ENCODE measurements at places on chromosomes 5 and 9.

DNA sequence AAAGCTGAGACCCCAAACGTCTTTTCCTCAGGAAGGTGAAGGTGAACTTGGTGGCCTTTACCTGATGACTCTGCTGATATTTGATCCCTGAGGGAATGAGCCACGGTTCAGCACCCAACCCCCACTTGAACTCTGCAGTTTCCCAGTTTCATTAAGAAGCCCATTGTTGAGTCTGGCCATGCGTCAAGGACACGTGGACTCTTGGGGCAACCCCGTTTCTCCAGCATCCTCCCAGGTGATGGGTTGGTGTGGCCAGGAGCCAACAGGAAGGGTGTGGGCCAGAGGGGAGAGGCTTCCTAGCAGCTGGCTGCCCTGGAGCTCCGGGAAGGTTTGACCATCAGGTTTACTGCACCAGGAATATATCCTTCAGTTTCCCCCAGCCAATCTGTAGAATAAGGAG lies 59.5 kb upstream of the GNE start:
- DNase-seq: no peak

DNA sequence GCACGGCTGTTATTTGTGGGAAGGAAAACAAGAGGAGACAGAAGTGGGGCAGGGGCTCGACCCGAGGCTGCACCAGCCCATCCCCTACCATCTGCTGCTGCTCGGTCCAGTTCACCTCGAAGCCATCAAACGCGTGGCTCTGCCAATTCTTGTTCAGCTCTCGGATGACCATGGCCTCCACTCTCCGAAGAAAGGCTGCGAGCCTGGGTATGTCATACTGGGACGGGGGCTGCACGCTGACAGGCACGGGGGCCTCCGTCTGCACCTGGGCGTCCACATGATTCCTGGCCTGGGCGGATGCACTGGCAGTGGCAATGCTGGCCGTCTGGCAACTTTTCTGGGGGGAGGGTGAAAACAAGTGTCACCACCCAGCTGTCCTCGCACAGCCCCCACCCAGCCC lies 16.0 kb downstream of the DYNC2I2 start:
- DNase-seq: no peak

DNA sequence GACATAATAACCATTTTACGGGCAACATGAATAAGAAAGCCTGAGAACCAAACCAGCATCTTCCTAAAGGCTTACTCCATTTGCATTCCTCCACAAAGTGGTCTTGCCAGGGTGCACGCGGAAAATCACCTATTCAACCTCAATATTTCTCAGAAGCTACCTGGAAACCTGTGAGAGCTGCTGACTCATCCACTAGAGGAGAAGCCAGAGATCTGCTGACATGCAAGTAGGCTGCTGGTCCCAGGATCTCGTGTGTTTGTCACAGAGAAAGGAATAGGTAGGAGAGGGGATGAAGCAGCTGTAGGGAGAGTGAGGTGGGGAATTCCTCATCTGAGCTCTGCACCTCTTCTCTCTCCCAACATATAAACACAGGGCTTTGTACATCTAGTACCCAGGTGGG lies 138.1 kb downstream of the ADAMTS12 start:
- no peak for DNase-seq

- DNase-seq: no peak
Observed at GRCh38 chr5:123452401-123452800, 29.2 kb upstream of the CEP120 start.

GRCh38 chr5:57193757-57194413 lies 20.0 kb downstream of the GPBP1 start:
- DNase-seq: no peak

DNA sequence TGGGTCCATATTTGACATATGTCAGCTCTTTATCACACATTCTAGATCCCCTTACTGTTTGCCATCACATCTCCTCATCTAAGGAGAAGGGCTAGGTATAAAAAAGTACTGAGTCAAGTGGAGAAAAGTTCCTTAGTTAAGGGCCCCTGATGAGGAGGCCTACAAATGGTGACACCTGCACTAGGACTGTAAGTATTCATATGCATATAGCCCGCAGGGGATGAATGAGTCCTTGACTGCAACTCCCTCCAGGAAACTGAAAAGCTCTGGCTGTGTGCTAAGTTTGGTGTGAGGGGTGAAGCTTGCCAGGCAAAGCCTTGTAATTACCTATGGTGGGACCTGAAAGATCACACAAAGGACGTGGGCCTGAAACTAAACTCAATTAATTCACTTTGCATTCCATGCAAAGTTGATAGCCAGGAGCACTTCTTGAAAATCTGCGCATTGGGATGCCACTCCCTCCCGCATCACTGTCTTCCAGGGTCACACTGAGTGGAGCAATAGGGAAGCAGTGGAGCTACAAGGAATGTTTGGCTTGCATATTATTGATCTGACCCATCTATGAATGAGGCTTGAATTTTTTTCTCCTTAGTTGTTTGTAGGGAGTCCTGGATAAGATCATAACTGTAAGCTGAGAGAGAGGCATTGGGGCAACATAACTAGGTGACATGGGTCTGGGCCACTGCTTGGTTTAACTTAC lies 11.9 kb upstream of the EQTN start:
- DNase-seq: no peak

- DNase-seq: no peak
Observed at GRCh38 chr9:97966493-97966892, 16.6 kb upstream of the ANP32B start.

GRCh38 chr5:125207856-125208255 lies 461.4 kb upstream of the ZNF608 start:
- DNase-seq: no peak

- no peak for DNase-seq
Observed at GRCh38 chr5:143337946-143338345, 65.5 kb downstream of the NR3C1 start.

- DNase-seq: no peak
Observed at GRCh38 chr9:109986521-109986991, 206.6 kb downstream of the PALM2AKAP2 start.

- no peak for DNase-seq
Observed at GRCh38 chr9:13266167-13266566, 13.3 kb downstream of the MPDZ start.

- no peak for DNase-seq
Observed at GRCh38 chr9:86807367-86807976, 139.8 kb downstream of the GAS1 start.

DNA sequence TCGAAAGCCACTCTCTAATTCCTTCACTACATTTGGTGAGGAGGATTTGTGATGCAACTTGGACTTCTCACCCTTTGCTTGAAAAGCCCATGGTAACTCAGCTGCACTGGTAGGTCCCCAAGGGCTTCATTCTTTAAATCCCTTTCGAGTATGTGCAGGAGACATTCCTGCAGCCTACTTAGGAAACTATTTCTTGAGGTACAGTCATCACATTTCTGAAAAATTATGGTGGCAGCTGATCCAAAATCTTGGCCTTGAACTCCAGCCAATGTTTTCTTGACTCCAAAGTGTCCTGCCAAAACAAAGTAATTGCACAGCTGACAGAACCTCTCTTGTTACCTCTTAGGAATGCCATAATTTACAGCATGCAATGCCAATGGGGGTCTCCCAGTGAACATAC lies 99.7 kb downstream of the NPR3 start:
- DNase-seq: no peak

DNA sequence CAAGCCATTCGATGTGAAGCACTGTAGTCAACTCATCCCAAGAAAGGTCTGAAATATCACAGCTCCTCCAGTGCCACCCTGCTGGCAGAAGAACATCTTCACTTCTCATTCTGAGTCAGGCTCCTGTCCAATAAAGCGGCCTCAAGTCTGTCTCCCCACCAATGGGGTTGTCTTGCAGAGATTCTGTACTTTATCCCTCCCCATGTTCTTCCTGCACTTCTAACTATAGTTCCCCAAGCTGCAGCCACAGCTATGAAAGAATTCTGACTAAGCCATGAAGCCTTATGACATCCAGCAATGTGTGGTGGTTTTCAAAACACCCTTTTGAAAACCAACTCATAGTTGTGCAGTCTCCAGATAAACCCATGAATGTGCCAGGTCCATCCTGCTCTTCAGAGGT lies 6.8 kb downstream of the MACROH2A1 start:
- DNase-seq: no peak

- DNase-seq: no peak
Observed at GRCh38 chr9:6929441-6930215, 171.9 kb downstream of the KDM4C start.

DNA sequence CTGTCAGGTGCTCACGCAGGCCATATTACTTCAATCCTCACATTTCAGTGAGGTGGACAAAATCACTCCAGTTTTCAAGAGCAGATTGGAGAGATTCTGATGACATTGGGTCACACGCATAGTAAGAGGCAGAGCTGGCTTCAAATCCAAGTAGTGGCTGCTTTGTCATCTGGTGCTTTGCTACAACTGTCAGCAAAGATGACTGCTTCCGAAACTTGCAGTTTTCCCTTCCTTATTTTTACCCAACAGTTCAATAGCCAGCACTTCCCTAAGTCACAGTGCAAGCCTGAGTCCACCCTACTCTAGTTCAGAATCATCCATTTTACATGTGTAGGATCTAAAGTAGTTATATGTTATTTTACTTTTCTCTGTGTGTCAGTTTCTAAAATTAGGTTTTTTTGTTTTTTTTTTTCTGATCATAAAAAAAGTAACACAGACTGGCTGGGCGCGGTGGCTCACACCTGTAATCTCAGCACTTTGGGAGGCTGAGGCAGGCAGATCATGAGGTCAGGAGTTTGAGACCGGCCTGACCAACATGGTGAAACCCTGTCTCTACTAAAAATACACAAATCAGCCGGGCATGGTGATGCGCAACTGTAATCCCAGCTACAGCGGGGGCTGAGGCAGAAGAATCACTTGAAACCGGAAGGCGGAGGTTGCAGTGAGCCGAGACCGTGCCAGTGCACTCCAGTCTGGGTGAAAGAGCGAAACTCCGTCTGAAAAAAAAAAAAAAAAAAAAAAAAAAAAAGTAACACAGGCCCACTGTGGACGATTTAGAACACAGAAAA lies 49.6 kb downstream of the ANKDD1B start:
- DNase-seq: no peak

DNA sequence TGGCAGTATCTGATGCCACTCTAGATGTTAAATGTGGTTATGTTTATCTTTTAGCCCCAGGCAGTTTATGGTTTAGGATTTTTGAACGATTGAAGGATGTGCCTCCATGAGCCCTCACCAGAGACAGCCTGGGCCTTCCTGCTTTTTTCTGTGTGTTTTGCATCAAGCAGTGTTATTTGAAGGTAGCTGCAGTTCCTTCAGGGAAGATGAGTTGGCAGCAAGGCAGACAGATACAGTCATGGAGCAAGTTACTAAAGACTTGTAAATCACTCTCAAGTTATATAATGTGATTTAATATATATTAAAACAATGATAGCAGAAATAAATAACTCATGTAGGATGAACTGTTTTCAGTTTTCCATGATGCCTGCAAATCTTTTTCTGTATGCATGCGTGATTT lies 204.9 kb downstream of the CD180 start:
- no peak for DNase-seq

- DNase-seq: no peak
Observed at GRCh38 chr5:167576126-167576525, 715.3 kb upstream of the WWC1 start.

GRCh38 chr5:59276917-59277372 lies 616.6 kb downstream of the PDE4D start:
- DNase-seq: no peak

- DNase-seq: no peak
Observed at GRCh38 chr5:4737868-4738267, 402.3 kb upstream of the ADAMTS16 start.

GRCh38 chr5:80744149-80744548 lies 89.4 kb upstream of the DHFR start:
- DNase-seq: no peak

DNA sequence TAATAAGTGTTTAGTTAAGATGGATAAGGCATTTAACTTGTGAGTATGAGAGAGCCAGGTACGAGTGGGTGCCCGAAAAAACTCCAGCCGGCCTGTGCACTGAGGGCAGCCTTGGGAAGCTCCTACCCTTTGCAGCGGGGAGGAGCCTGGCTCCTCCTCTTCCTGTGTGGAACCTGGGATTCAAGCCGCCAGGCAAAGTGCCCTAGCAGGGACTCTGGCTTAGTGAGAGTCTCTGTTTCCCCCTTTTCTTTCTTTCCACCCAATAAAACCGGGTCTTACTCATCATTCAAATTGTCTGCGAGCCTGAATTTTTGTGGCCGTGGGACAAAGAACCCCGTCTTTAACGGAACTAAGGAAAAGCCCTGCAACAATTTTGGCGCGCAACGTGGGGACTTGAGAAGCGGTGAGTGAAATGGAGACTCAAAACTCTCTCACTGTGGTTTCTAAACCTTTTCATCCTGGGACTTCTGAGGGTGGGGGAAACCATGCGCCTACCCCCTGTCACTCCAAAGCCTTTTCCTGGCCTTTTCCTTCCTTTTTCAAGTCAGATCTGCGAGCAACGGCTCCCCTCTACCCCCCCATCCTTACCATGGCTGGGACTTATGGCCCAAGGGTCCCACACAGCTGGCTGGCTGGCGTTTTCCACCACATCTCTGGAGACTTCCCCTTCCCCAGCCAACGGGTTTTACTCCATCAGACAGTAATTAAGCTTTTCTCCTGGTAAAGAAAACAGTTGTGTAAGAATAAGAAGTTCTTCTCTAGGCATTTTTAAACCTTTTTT lies 535.7 kb upstream of the ACO1 start:
- no peak for DNase-seq

GRCh38 chr5:43635374-43635773 lies 32.4 kb downstream of the NNT start:
- DNase-seq: no peak

DNA sequence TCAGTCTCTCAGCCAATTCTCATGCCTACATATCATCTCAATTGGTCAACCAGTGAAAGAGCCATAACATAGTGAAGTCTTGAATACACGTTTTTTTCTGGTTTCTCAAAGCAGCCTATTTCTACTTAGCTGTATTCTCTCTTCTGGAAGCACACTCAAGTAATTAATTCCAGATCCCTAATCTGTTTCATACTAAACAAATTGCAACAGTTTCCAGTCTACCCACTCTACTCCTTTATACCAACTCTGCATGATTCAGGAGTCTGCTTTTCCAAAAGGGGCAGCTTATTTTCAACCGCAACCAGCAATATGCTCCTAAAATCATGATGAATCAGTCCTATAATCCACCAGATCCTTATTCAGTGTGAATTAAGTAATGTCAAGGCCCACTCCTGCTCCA lies 211.7 kb downstream of the TLE1 start:
- no peak for DNase-seq

DNA sequence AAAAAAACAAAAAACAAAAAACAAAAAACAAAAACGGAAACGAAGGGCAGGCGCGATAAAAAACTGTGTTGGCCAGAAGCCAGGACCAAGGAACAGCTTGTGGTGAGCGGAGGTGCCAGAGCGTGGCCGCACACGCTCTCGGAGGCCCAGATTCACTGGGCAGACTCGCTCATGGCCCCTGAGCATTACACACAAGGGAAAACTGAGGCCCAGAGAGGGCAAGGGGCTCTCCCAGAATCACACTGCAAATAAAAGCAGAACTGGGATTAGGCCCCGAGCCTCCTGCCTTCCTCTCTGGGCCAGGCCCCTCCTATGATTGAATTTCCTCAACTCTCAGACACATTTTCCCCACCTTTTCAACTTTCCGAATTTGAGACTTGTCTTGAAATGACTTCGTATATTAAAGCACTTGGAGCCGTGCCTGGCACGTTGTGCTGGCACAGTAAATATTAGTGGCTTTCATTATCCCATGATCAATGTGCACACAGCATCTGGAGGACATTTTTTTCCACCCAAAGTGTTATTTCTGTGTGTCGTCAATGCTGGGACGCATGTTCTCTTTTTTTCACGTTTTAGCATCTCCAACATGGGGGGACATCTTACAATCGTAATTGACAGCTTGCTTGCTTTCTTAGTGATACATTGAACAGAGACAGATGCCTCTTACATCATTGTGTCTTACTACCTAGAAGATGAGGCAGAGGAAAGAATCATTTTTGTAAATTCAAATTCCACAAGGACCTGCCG lies 7.4 kb downstream of the FIBCD1 start:
- DNase-seq: no peak

GRCh38 chr9:26527931-26528330 lies 364.7 kb downstream of the CAAP1 start:
- DNase-seq: no peak
